ENCODE measurements at places on chromosomes 7 and 10.
A peak's percentile ranks its signal among the peaks of the same experiment; 100 is the strongest.

DNA sequence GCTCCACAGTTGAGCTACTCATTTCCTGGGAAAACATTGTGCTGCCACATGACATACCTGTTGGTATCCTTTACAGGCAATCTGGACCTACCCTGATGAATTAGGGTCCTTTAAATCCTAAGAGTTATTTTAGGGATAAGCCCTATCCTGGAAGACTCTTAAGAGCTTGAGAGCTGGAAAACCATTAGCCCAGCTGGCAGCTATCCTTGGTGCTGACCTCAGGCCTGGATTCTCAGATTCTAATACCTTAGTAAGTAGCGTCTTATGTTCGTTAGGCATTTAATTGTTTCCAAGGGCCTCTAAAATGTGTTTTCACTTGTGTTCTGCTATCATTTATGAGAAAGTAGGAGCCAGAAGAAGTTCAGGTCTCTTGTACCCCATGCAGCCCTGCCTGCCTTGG, 93.0 kb upstream of the SORCS3 start:
- ATAC-seq, result no peak

DNA sequence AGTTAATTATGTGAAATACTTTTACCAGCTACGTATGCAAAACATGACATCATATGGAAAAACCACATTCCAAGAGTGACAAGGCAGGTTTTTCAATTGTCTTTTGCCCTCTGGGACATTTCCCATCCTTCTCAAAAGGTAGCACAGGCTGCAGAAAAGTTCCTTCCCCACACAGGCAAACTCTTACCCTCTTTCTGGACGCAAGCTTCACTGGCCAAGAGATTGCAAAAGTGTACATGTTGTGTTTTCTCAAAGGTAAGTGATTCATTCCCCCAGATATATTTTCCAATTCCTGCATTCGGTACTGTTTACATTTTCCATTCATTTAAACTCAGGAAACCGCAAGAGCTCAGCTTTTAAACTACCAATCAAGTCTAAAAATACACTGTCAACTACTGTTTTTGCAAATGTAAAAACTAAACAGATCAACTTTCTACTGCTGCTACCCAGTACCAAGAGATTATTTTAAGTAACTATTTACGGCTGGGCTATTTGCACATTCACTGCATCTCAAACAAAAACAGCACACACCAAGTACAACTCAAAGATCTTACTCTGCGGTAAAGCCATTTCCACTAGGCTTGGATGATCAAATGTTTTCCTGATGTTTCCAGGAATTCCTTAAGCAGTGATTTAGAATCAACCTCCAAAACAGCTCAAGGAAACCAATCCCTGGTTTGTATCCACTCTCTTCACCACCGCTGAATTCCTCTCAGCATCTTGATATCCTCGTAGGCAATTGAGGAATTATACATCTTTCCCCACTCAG, 233.6 kb upstream of the CCDC6 start:
- no peak for ATAC-seq

DNA sequence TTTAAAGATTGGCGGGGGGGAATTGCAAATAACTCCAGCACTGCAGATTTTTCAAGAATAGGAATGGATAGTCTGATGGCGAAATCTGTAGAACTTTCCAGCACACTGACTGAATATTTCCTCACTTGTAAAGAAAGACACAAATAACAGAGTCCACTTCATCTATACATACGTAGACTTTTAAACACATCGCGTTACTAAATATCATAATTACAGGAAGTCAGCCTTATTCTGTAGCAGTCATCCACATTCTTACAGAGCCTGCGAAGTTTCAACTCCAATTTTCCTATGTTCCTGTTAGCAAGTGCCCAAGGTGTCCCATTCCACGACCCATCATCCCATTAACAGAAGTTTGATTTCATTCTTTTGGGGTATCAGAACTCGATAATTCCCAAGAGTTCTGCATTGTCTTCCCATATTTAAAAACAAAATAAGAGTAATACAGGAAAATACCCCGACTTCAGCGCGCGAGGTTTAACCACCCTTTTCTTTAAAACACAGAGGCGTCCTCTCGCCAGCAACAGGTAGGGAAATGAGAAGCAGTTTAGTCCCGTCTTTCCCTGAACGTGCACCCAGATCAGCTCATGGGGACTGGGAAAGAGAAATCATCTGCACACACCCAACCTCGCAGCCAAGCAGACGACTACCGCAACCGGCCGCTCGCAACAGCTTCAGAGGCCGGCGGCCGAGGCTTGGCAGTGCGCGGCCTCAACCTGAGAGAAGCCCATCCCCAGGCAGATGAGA, 880 bp downstream of the HERC4 start:
- no peak for ATAC-seq

- no peak for ATAC-seq
Measured at GRCh38 chr7:125773113-125773785, 843.6 kb upstream of the POT1 start.

DNA sequence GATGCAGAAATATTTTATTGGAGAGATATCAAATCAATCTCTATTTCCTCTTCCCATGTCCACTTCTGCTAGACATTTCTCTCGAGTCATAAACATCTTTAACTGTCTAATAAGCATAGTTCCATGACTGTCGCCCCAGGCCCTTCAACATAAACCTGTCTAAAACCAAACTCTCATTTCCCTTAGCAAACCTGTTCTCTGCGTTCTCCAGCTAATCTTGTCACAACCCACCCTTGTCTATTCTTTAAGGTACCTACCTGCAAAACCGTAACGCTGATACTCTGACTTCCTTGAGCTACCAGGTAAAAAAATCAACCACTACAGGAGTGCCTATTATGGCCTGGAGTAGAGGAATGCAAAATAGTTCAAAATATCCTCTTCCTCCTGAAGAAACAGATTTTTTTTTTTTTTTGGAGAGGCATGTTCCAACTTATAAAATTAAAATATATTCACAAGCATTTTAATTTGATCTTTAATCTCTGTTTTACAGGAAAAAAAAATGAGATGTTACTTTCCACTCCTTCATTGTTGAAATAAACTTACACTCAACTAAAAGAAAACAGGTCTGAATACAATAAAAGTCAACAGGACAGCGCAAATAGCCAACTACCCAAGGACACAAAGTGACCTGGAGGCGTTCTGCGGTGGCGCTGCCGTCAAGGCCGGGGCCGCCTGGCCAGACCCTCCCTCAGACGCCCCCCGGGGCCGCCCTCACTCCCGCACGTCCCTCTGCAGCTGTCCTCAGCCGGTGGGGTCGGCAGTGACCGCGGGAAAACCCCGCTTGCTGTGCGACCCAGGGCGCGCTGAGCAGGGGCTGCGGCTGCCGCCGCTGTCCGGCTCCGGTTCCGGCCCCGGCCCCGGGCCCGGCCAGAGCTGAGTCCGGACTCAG, 765 bp downstream of the SLC25A40 start:
- ATAC-seq, result no peak

- ATAC-seq, result no peak
Measured at GRCh38 chr7:155683098-155683497, 38.6 kb downstream of the RBM33 start.

- no peak for ATAC-seq
Measured at GRCh38 chr7:139918480-139918879, 89.4 kb downstream of the TBXAS1 start.

GRCh38 chr7:92875719-92876118, 39.3 kb upstream of the CDK6 start:
- ATAC-seq, result peak; percentile 35

GRCh38 chr10:68359189-68359588, 26.5 kb upstream of the PBLD start:
- ATAC-seq, result no peak

DNA sequence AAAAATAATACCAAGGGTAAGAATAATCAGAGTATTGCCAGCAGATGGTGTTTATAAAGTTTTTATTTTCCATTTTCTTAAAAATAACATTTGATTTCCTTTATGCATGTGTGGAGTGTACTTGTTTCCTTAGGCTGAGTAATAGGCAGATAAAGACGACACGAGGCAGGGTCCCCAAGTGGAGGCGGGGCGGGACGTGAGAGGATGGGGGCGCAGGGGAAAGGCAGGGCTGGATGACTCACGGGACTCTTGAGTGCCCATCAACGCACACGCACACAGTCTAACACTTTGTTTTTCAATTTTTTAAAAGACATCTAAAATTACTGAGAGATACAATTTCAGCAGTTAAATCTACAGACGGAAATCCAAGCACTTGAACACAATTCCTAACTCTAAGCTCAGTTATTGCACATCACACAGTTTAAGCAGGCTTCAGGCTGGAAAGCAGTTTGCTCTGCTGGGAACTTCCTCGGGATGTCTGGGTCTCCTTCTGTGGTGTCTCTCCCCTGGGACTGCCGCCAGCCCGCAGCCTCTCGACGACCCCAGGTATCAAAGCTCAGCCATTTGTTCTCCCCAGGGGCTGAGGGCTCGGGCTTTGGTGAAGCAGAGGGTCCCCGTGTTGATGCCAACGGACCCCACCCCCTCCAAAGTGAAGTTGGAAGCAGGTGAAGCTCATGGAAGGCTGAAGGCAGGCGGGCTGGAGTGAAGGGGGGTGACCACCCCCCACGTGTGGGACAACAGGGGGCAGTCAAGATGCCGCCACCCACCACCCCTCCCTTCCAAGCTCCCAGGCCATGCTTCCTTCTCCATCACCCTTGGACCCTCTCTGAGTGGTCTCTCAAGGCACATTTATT, 29.1 kb downstream of the SPOCK2 start:
- peak; percentile 76 for ATAC-seq

DNA sequence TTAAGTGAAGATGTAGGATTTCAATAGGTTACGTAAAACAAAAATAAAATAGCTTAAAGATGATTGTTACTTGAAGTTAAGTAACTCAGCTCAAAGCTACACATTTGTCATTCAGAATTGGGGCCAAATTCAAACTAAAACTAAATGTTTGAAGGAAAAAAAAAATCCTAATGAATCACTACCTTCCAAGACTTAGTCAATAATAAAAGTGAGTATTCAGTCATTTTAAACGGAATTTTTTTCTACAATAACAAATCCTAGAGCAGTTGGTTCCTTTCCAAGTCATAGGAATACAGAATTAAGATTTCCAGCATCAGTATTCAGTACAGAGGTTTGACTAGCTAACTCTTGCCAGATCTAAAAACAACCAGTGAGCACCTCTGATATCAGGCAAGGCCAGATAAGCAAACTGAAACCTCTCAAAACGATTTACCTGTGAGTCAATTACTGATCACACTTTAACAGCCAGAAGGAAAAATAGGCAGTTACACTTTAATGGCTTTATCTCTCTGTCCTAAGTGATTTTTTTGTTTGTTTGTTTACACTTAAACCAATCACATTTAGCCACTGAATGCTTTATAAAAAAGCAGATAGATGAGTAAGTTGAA, 669.8 kb upstream of the ANKRD30A start:
- no peak for ATAC-seq

DNA sequence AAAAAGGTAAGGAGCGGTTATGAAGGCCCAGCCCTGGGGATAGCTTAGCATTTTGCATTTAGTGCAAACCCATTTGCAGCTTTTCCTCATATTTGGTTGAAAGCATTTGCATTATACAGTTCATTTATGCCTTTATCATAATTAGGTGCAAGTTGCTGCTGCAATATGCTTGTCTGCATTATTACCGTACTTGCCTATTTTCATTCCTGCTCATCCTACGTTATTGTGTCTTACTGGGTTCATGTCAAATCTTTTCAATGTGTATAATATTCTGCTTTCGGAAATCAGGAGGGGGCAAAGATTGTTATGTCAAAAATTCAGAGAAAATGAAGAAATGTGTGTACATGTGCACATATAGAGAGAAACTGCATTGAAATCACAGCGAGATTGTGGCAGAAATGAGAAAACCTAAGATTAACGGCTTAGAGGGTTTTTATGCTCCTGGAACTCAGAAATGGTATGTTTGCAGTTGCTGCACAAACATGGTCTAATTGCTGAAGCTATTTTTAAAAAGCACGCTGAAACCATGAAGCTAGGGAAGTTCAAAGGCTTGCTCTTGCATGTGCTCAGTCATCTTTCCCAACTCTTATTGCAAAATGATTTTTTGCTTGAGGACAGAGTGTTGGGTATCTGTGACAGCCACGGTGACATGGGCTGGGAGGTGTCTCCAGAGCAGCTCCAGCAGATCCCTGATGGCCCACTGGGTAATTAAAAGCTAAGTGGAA, 613.2 kb downstream of the SDK1 start:
- ATAC-seq, result no peak

GRCh38 chr10:119401671-119402395, 140.7 kb downstream of the RGS10 start:
- no peak for ATAC-seq

DNA sequence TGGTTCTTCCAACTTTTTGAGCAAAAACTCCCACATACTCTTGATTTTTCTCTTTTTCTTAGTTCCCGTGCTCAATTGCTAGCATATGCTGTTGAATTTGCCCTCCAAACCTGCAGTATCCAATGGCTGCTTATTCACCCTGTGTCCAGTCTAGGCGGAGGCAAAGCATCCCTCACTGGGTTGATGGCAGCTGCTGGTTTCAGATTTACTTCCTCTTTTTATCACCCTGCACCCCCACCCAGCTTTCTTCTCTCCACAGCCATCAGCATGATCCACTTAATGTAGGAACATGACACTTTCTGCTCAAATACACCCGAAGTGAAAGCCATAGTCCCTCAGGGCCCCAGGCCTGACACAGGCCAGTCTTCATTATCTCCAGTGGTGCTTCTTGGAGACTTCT, 87.6 kb upstream of the ADARB2 start:
- no peak for ATAC-seq

- no peak for ATAC-seq
Measured at GRCh38 chr10:14282276-14282675, 48.4 kb downstream of the FRMD4A start.

DNA sequence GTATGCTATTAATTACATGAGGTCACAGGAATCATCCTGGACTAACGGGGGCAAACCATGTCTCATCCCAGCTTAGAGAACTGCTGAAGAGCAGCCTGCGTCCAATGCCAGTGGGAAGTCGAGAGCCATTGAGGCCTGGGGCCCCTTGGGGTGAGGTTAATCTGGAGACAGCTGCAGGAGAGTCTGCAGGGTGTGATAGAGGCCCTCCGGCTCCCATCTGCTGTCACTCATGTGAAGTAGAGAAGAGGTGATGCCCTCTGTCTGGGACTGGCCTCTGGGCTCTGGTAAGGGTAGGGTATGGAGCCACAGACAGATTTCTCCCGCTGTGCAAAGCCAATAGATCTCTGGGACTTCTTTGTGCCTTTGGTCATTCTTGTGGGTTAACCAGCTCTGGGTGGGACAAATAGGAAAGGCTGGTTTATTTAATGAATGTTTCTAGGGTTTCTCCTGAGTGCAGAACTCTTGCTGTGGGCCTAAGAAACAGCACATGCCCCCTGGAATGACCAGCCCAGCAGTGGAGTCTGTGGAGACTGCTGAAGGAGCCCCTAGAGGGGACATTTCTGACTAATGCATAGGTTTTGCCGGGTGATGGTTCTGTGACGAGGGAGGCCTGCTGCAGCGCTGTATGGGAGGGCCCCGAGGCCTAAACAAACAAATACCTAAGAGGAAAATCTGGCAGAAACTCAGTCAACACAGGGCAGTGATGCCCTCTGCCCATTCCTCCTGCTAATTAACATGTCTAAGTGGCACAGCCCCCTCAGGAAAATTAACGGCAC, 34.5 kb downstream of the CRHR2 start:
- ATAC-seq, result no peak

Data from activated CD4-positive, CD25-positive, alpha-beta regulatory T cell treated with anti-CD3 and anti-CD28 coated beads, Interleukin-2, amount 50 U/mL, for 24 hours (primary cell).